ENCODE measurements at places on chromosomes 1 and 21.

GRCh38 chr1:61378494-61379180 lies 296.3 kb downstream of the NFIA start:
- DNase-seq: no peak

- no peak for DNase-seq
Measured at GRCh38 chr1:63073309-63074306, 248.8 kb upstream of the FOXD3 start.

DNA sequence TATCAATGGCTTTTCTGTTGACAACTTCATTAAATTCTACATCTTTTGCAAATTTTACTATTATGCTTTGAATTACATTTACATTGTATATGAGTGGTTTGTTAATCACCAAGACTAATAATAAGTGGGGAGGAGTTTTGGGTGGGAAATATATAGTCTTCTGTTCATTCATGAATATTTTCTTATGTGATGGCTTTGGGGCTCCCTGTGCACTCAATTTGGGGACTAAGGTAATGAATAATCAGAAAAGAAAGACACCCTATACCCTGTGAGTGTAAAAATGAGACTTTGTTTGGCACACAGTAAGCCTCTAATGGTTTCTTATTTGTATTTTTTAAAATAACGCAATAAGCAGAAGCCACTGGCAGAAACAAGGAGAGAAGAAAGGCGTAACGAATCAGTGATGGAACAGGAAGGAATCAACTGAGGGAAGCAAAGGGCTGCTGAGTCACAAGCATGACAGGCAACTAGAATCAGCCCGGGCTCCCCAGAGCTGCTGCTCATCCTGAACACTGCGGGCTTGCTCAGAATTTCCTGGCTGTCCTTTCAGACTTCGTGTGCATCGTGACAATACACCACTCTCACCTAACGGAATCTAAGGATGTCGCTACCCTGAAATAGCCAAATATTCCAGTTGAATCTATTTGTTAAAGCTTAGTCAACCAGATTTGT lies 20.8 kb upstream of the RGS2 start:
- no peak for DNase-seq

GRCh38 chr1:22379566-22379965 lies 72.1 kb upstream of the ZBTB40 start:
- DNase-seq: no peak

- no peak for DNase-seq
Measured at GRCh38 chr21:34537838-34538237, 25.8 kb upstream of the KCNE1 start.

GRCh38 chr1:156461781-156462647 lies 38.6 kb downstream of the MEF2D start:
- DNase-seq: no peak

DNA sequence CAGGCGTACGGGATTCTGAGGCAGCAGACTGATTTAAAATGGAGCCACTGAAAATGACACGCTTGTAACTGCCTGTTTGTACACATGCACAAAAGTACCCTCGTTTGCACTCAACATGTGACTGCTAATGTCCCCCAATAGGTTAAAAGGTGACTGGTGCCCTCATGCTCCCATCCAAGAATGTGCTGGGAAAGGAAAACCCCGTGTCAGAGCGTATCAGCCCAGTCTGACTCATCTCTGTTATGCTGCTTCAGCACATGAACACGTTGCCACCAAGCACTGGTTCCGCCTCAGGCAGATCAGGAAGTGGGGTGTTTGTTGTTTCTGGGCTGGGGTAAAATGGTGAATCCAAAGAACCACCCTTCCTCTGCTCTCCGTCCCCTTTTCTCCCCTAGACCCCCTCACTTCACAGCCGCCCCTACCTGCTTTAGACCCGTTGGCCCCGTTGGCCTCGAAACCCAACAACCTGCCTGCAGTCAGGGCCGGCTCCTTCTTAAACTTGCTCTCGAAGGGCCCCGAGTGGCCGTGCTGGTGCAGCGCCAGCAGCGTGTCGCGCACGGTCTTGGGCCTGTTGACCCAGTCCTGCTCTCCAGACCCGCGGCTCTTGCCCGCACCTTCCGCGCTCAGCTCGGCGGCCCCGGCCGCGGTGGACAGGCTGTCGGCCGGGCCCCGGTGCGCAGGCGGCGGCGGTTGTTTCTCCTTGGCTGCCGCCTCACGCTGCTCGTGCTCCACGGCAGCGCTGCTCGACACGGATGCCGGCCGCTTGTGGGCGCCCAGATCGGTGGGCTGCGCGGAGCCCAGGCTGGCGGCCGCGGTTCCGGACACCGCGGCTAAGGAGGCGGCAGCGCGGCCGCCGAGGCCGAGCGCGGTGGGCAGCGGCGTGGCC lies 1.7 kb downstream of the IRF2BP2 start:
- DNase-seq: peak; percentile 73

DNA sequence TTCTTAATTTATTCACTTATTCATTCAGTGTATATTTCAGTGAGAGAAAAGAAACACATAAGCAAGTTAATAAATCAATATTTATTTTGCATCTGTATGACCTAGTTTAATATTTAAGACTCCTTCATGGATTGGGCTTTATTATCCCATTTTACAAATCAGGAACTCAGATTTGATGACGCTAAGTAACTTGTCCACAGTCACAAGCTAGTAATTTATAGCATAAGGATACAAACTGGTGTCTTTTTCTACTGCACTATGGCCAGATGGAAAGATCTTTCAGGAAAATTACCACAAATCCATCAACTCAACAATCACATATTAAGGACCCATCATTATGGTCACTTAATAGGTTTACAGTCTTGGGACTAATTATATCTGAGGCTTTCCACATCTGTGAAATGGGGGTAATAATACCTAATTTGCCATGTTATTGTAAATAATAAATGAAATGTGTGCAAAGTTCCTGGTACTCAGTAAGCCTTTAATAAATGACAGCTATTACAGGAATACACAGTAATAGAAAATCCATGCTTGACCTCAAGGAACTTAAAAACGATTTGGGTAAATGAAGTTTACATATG lies 13.3 kb downstream of the CDKN2C start:
- DNase-seq: no peak

DNA sequence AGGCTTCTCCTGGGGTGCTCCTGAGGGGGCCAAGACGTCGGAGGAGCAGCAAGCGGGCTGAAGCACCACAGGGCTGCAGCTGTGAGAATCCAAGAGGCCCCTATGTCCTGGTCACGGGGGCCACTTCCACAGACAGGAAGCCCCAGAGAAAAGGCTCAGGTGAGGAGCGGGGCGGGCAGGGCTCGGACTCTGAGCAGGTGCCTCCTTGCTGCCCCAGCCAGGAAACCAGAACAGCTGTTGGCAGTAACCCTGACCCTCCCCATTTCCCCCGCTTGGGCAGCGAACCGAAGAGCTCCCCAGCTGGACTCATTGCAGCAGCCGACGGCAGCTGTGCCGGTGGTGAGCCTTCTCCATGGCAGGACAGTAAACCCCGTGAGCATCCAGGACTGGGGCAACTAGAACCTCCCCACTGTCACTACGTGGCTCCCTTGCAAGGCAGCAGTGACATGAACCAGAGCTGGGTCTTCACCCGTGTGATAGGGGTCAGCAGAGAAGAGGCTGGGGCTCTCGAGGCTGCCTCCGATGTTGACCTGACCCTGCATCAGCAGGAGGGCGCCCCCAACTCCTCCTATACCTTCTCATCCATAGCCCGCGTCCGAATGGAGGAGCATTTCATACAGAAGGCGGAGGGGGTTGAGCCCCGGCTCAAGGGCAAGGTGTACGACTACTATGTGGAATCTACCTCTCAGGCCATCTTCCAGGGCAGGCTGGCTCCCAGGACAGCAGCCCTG lies 625 bp downstream of the KLHDC7A start:
- no peak for DNase-seq

GRCh38 chr1:53125623-53126360 lies 16.6 kb downstream of the SLC1A7 start:
- DNase-seq: no peak

DNA sequence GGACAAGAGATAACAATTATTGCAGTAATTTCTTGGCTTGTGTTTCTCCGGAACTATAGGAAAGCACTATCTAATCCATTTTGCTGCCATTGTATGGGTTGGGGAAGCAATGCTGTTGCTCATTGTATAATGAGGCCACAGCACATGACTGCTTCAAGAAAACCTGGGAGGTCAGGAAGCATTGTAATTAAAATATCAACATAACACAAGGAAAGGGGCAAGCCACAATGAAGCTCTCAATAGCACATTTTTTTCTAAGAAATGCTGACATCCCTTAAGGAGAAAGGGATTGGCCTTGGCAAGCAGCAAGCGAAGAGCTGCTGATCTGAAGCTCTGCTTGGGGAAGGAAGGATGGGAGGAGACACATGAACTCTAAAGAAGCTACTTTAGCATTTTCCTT lies 44.0 kb downstream of the PLPP3 start:
- no peak for DNase-seq

DNA sequence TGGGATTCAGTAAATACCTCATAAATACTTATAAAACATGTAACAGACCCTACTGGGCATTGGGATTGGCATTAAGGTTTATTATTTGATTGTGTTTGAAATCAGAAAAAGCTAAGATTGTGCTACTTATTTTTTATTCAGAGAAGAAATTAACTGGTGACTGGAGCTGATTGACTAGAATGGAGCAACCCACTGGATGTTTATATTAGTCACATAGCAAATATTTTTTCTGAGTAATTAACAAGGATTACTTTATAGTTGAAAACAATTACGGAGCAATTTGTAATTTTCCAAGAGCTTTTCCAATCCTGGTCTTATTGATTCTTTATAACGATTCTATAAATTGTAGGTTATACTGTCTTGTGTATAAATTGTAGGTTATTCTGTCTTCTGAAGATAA lies 208.7 kb downstream of the HLX start:
- no peak for DNase-seq

- no peak for DNase-seq
Measured at GRCh38 chr1:81290326-81290725, 510.4 kb upstream of the ADGRL2 start.

DNA sequence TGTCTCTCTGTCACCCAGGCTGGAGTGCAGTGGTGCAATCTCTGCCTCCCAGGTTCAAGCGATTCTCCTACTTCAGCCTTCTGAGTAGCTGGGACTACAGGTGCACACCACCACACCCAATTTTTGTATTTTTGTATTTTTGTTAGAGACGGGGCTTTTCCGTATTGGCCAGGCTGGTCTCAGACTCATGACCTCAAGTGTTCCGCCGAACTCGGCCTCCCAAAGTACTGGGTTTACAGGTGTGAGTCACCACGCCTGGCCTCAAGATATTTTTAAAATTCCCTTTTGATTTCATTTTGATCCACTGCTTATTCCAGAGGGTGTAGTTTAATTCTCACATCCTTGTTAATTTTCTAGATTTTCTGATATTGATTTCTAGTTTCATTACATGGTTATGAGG lies 3.8 kb downstream of the IFI44L start:
- DNase-seq: no peak

- DNase-seq: no peak
Measured at GRCh38 chr21:37677006-37677405, 239.3 kb downstream of the KCNJ6 start.

DNA sequence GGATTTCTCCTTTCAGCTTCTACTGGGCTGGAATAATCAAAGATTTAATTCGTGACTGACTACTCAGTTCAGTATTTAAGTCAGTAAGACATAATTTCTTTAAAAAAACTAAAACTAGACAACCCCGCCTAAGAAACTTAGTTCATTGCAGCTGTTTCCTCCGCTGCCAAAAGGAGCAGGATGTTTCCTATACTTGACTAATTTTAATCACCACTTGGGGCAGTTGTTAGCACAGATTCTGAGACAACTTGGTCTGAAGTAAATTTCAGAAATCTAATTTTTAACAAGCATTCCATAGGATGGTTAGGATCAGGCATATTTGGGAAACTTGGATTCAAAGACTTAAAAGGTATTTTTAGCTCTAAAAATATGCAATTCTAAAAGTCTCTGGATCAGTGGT lies 34.0 kb downstream of the EPRS1 start:
- no peak for DNase-seq

- DNase-seq: no peak
Measured at GRCh38 chr1:164864161-164864560, 305.2 kb downstream of the PBX1 start.

DNA sequence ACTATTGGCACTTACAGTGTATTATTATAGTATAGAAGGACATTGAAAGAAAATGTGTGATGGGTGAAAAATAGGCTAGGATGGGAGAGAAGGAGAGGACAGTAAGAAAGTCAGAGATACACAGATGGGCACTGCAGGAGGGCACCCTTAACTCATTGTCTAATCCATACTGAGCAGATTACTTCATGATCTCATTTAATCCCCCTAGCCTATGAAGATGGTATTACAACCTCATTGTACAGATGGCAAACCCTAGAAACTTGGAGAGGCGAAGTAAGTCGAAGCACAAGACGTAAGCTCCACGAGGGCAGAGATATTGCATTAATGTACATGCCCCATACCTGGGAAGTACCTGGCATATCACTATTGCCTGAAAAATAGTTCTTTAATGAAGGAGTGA lies 346.9 kb upstream of the DAB1 start:
- no peak for DNase-seq
